GF-D8 (cell line): ENCODE measurements at places on chromosomes 5 and 9.

GRCh38 chr9:12838546-12838945 lies 63.7 kb downstream of the LURAP1L start:
- DNase-seq, result no peak

DNA sequence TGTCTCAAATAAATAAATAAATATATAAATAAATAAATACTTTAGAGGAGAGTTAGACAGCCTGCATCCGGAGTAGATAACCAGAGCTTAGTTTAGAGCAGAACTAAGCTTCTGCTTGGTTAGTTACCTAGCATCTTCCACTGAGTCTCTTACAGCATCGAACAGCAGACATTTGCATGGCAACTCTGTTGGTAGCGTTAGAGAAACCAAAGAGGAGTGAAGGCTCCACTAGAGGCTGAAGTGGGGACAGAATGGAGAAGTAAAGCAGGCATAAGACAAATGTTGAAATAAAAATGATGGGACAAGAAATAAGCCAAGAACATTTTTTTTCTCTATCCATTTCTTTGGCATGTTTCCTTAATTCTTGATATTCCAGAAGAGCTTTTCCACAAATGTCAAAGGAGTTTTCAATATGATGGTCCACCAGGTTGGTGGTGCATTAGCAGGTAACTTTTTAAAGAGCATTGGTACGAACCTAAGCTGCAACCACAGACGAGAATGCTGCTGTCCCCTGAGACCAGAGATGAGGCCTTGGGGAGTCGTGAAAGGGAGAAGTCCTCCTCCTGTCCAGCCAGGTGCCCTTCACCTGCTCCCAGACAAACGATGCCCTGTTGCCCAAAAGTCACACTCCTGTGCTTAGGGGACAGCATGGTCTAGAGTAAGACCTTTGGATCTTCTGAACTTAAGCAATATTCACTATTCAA lies 438.3 kb downstream of the DIRAS2 start:
- DNase-seq, result no peak

DNA sequence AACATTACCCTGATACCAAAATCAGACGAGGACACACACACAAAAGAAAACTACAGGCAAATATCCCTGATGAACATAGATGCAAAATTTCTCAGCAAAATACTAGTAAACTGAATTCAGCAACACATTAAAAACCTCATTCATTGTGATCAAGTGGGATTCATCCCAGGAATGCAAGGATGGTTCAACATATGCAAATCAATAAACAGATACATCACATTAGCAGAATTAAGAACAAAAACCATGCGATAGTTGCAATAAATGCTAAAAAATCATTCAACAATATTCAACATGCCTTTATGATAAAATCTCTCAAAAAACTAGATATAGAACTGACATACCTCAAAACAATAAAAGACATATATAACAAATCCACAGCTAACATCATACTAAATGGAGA lies 36.9 kb upstream of the TNPO1 start:
- DNase-seq, result no peak

GRCh38 chr5:116671211-116671736 lies 96.7 kb upstream of the SEMA6A start:
- DNase-seq, result no peak

DNA sequence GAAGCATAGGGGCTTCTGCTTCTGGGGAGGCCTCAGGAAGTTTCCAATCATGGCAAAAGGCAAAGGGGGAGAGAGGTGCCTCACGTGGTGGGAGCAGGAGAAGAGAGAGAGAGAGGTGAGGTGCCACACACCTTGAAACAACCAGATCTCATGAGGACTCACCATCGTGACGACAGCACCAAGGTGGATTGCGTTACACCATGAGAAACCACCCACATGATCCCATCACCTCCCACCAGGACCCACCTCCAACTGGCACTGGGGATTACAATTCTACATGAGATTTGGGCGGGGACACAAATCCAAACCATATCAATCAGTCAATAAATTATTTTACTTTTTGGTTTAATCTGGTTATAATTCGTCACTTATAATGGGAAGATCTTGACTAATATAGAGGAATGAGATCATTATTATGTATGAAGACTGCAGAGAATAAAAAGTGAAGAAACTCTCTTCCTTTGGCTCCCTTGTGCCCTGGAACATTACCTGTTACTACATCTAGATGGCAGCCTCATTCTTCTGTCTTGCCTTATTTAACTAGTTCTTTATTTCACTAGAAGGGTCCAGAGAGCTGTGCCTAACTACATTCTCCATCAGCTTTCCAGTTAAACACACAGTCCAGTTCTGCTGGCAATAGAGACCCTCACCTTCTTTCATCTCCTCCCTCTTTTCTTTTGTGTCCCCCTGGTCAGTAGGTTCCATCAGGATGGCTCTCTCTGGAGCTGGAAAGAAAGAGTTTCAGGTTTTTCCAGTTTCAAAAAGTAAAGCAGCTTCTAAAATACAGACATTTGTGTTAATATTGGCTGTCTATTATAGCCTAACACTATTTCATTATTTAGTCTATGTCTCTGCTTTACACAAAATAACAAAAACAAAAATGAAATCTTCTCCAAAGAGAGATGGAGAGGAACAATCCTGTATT lies 21.7 kb upstream of the SPINK7 start:
- no peak for DNase-seq
